Activated gamma-delta T cell treated with anti-CD3 and anti-CD28 coated beads, Interleukin-2, amount 50 U/mL, for 16 hours (primary cell): ENCODE measurements at places on chromosomes 12 and 14.

- DNase-seq: no peak
Measured at GRCh38 chr12:51855586-51856428, 7.3 kb upstream of the FIGNL2 start.

- DNase-seq: no peak
Measured at GRCh38 chr14:57018065-57018464, 207.8 kb upstream of the OTX2 start.

GRCh38 chr12:114823724-114824123, 139.7 kb upstream of the TBX3 start:
- no peak for DNase-seq

DNA sequence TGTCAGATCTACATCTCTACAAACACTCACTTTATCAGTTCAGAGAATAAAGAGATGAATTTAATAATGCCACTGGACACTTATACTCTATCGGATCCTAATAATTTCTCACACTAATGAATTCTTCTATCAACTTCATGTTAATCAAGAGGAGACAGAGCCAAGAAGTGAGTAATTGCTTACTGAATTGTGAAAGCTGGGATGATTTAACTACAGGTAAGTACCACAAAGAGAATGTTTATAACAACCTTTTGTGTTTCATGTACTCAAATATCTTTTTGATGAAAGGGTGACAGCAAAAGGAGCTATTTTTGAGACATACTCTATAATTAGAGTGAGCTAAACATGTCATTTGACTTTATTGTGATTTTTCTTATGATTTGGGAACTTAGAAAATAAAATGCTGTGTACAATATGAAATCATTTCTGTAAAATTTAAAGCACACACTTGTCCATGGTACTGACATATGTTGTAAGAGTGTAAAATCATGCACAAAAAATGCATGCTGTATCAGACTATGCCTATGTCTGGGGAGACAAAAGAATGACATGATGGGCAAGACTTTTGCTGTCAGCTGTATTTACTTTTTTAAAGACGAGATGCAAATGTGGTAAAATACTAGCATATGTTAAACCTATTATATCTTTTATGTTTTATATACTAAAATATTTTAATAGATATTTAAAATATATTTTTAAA, 361.2 kb downstream of the CCER1 start:
- no peak for DNase-seq

GRCh38 chr14:56294128-56294527, 175.9 kb downstream of the PELI2 start:
- DNase-seq: no peak

DNA sequence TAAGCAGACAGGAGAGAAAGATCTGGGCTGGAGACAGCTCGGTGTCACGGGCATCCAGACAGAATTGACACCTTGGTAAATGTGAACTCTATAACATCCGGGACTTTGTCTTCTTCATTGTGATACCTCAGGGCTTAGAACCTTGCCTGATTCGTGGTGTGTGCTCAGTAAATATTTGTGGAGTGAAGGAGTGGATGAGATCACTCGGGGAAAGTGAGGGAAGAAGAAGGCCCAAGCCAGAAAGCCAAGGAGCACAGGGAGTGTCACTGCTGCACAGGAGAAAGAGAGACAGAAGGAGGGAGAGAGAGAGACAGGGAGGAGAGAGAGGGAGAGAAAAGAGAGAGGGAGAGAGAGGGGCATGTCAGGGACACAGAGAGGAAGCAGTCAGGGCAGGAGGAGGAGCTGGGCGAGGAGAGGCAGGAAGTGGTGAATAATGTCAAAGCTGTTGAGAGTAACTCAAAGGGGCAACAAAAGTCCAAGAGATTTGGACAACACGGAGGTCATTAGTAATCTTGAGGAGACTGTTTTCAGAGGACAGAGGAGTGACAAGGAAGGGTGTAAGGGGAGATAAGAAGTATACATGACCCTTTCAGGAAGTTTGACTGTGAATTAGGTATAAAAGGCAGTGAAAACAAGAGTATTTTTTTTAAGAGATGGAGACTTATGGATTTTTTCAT, 141.6 kb upstream of the MAX start:
- DNase-seq: no peak

DNA sequence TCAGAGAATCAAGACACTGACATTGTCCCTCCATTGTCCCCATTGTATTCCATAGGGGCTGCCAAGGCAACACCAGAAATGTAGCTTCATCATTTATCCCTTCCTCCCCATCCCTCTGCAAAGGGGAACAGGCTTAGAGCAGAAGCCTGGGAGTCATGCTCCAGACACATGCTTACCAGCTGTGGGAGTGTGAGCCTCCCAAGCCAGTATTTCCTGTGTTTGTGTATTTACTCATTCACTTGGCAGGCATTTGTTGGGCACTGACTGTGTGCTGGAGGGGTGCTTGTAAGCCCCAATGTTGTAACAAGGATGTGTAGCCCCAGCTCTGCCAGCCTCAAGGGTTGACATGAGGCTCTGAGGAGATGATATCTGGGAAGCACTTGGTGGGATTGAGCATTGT, 46.0 kb upstream of the TCL1A start:
- DNase-seq: no peak

GRCh38 chr14:48725051-48725734, 861.0 kb downstream of the RPS29 start:
- DNase-seq: no peak

DNA sequence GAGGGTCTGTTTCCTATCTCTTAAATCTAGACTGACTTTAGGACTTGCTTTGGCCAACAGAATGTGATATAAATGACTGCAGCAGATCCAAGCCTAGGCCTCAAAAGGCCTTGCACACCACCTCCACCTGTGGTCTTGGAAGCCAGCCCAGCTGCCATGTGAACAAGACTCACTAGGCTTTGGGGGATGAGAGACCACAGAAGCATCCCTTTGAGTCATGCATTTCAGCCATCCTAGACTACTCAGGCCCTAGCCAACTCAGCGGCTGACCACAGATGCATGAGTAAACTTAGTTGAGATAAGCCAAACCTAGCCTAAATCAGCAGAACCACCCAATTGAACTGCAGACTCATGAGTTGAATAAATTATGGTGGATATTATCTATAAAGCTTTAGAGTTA, 87.7 kb downstream of the KCNH5 start:
- DNase-seq: no peak

DNA sequence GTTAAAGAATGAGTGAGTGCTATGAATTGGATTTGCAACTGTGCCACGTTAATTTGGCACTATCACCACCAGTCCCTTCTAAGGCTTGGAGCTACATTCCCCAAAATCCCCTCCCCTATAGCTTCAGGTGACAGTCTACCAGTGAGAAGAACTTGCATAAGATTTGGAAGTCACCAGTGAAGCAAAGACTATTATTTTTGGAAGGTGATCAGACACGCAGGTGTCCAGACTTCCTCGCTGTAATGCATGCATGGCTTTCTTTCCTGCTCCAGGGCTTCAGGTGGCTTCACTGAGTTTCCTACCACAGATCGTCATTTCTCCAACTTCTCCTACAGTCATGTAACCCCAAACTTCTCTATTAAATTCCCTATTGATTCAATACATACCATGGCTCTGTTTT, 61.4 kb downstream of the SLC41A2 start:
- no peak for DNase-seq

- DNase-seq: no peak
Measured at GRCh38 chr14:71592361-71592760, 339.9 kb upstream of the RGS6 start.

DNA sequence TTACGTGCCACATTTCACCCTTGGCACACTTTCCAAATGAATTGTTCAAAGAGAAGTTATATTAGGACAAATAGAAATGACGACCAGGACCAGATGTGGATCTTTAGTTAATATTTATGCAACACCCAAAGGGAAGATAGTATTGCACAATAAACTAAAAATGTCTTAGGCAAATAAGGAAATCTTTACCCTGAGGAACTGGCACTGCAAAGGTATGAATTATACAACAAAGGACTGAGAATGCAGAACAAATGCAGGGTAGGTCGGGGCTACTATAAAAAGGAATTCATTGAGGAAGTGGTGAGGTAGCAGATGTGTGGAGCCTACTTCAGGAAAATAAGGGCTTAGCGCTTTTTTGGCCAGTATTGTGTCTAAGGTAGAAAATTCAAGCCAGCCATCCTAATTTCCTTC, 3.9 kb upstream of the TMTC2 start:
- DNase-seq: no peak

DNA sequence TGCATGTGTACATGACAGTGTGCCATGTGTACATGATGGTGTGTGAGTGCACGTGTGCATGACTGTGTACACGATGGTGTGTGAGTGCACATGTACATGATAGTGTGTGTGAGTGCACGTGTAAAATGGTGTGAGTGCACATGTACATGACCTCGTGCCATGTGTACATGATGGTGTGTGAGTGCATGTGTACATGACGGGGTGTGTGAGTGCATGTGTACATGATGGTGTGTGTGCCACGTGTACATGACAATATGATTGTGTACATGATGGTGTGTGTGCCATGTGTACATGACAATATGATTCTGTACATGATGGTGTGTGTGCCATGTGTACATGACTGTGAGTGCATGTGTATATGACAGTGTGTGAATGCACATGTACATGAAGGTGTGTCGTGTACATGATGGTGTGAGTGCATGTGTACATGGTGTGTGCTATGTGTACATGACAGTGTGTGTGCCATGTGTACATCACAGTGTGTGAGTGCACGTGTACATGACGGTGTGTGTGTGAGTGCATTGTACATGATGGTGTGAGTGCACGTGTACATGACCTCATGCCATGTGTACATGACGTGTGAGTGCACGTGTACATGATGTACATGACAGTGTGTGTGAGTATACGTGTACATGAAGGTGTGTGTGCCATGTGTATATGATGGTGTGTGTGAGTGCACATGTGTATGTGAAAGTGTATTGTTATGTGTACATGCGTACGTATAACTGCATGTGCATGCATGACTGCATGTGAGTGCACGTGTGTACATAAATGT, 46.3 kb downstream of the FBRSL1 start:
- no peak for DNase-seq

- no peak for DNase-seq
Measured at GRCh38 chr14:22096514-22096895, 422.9 kb upstream of the OR4E1 start.

DNA sequence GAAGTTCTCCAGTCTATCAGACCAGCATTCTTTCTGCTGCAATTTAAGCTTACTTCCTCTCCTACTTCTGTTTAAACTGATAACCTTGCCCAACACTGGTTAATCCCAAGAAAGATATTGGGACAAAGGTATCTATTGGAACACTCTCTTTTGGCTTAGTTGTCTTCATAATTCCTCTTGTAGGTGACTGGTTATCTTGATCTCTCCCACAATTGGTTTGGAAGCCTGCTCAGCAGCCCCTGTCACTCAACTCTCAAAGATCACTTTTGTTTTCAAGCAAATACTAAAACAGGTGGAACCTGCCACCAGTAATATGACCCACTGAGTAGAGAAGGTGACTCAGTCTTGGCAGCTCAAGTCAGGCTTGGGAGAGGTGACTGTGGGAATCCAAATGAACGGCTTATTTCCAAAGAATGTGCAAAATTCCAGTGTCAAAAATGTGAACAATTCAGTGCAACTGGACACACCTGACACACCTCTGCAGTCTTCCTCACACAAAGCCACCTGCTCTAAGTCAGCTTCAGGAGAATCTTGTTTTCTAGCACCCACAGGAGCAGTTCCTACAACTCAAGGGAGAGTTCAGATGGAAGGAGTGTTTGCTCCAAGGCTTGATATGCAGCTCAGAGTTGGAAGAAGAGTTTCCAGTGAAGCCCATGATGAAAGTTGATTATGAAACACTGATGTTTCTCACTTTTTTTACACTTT, 83.2 kb upstream of the SLC38A2 start:
- no peak for DNase-seq

- DNase-seq: no peak
Measured at GRCh38 chr12:121781484-121781997, 11.9 kb downstream of the RHOF start.

GRCh38 chr14:35213143-35213788, 78.9 kb upstream of the PSMA6 start:
- DNase-seq: no peak

- no peak for DNase-seq
Measured at GRCh38 chr14:66824251-66824650, 316.3 kb downstream of the GPHN start.
